ENCODE measurements at places on chromosomes 2 and 18.

DNA sequence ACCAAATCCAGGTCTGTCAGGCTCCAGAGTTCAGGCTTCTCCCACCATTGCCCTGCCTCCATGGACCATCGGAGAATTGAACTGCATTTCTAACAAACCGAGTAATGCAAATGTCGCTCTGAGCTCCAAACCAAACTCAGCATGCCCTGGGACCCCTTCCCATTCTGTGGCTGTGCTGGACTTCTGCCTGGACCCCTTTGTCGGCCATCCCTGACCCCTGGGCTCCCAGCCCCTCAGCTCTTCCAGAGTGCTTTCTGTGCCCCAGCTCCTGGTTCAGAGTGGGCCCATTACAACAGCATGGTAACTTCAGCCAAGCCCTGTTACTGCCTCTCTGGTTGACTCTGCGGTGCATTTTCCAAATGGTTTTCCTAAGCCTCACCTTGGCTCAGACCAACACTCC is 55.1 kb upstream of the MAPRE3 start:
- DNase-seq: no peak

DNA sequence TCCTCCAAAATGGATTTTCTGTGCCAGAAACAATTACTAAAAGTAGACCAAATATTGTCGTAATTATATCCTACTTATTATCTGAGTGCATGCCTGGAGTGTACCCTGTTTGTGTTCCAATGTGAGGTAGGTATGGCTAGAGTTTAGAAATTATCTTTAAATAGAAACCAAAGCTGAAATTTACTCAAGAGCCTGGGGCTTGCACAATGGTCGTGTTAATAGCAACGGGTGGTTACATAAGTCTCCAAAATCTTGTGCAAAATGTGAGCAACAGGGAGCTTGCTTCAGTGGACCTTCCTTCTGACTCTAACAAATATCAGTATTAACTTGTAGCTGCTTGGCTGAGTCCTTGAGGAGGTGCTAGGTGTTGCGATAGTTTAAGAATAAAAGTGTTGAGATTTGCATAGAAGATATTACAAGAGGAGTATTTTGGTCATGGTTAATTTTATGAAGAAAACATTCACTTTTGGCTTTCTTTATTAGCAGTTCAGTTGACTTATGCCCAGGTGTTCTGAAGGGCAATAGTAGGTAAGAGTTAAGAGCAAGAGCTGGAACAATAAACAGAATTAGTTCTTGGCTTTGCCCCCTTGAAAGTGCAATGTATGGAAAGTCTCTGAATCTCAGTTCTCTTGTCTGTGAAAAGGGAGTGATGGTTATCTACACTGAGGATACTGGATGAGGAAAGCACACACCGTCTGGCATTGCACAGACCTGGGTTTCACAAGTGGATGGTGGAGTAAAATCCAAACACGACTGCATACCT is 4.6 kb downstream of the CXCR4 start:
- DNase-seq: no peak

DNA sequence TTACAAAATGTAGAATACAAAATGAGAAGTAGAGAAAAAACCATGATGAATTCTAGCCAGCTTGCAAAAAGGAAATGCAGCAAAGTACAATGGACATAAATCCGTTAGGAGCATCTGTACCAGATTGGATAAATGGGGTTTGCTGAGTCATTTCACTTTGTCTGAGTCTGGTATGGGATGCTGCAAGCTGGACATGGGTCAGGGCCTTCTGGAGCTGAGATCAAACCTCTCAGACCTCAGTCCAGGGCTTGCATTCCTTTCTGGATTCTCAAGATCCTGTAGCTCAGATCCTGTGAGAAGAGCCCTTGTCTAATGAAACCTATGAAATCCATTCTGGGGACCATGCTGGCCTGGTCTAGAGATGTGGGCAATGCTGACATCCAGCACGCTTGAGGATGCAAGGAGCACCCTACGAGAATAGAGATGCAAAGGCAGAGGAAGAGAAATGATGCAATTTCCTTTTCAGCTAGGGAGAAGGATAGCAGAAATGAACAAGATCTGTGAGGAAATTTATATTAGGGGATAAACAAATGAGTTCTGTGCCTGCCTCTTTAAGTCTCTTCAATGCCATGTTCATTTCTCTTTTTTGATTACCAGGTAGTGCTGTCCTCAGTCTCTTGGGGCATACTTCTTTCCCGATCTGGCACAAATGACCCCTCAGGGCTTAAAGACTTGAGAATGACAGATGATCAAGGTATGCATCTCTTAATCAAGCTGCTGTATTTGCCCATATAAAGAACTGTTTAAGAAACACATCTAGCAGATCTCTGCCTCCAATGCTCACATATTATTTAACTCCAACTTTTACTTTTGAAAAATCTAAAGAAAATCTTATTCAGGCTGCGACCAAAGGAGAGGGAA is 230.4 kb downstream of the MEIS1 start:
- no peak for DNase-seq

DNA sequence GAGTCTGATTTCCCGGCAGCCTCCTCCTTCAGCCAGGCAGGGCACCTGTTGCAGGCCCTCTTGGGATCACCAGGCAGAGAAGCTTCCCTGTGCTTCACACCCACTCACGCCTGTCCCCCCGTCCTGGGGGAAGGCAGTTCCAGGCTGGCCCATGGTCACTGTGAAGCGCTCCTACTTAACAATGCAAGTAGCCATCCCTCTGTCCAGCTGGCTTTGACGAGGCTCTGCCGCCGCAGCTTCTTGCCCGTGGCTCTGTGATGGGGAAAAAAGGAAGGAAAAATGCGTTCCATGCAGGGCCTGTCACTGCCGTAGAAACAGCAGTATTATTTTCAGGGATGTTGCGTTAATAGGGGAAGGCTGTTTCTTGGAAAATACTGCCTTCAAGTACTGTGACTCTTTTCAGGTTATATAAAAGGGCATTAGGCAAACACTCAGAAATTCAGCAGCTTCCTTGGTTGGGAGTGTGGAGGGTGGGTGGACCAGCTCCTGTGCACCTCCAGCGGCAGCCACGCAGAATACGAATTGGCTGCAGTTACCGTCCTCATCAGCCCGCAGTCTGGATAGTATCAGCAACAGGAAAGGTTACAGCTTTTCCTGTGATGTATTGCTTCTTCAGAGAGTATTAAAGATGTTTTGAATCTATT is 232.3 kb downstream of the KLHL29 start:
- no peak for DNase-seq

DNA sequence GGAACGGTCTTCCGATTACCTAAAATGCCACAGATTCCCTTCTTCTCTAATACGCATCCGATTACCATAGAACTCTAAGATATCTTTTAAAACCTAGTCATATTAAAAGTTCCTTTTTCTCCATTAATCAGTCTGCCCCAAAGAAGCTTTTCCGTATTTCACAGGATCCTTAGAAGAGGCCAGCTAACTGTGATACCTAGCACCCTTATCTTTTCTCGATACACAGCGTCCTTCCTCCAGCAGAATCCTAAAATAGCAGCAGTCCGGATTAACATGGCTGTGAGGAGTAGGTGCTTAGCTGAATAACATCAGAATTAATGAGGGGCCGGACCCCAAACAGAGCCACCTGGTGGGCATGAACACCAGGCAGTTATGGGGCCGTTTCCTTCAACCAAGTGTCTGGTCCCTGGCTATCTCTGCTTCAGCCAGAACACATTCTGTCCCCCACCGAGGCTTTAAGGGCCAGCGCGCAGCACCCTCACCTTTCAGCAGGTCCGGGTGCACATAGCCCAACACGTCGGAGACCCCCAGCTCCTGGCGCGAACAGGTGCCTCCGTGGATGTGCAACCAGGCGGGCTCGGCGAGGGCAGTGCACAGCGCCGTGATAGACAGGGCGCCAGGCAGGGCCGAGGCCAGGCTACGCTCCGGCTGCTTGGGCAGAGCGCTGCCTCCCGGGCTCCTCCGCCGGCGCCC is 995 bp downstream of the TMEM127 start:
- peak; percentile 48 for DNase-seq

- DNase-seq: no peak
Measured at GRCh38 chr18:24272229-24272525, 125.4 kb downstream of the OSBPL1A start.

DNA sequence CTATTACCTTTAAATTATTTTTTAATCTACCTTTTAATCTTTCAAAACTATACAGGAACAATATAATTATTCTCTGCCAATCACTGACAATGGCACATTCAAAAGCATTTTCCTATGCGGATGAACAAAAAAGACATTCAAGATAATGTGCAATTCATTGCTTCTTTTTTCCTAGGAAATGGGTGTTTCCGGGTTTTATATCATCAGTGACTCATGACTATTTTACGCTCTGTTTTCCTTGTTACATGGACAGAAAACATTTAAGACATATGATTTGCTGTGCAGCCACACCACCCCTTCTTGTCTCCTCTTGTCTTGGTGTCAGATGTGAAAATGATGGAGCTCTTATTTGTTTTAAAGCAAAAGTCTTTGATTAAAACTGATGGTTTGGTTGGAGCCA is 184.7 kb upstream of the LINC00305 start:
- DNase-seq: no peak

DNA sequence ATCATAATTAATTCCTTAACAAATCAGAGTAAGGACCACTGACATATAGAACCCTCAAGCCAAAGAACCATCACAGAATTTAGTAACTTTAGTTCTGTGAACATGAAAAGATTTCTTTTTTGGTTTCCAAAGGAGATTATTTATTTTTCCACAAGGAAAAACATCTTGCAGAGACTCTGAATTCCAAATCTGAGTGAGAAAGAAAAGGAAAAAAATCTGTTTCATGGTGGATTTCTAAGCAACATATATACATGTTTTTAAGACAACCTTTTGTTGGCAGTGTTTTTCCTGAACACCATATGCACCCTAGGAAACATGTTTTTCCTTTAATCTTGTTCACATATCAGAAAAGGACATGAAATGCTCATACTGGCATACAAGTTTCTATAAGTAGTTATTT is 149.8 kb downstream of the AGPS start:
- DNase-seq: no peak

GRCh38 chr2:76157531-76157930 is 446.8 kb upstream of the GCFC2 start:
- DNase-seq: no peak

- DNase-seq: no peak
Measured at GRCh38 chr2:176599796-176600485, 330.7 kb downstream of the MTX2 start.

GRCh38 chr2:197183355-197183754 is 127.2 kb downstream of the ANKRD44 start:
- no peak for DNase-seq

- DNase-seq: no peak
Measured at GRCh38 chr18:66872277-66872676, 268.4 kb upstream of the CDH19 start.

GRCh38 chr2:72895759-72896281 is 8.6 kb downstream of the SPR start:
- DNase-seq: no peak

DNA sequence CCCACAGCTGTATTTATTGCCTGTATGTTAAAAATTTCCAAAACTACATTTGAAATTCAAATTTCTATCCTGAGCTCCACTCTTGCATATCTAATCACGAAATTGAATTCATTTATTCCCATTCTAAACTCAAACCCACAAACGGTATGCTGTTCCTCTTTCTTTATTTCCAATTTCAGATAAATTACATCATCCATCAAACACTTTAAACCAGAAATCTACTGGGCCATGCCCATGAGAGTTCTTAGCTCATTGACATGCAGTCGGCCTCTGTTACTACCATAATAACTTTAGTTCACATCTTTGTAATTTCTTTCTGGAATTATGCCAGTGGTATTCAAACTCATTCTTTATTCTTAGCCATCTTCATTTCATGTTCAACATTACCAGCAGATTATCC is 100.3 kb downstream of the COL3A1 start:
- no peak for DNase-seq

DNA sequence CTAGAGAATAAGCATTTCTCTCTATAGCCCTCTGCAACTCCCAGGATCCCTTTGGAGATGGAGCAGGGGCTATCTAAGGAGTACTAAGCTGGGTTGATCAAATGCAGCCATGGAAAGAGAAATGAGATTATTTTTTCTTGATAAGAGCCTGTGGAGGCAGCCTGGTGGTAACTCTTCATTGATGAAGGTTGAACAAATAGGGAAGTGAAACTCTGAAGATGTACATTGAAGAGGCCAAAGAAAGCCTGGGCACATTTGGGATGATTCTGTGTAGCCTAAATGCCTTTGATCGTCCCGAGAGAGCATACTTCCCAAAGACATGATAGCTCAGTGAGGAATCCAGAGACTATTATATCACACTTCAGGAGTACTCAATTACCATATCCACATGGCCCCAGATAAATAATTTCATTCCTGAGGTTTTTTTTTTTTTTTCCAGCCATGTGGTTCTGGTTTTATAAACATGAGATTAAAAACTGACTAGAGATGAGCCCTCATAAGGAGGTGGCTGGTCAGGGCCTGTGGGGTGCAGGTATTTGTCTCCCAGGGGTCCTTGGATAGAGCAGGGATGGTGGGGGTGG is 192.5 kb downstream of the TPGS2 start:
- no peak for DNase-seq

DNA sequence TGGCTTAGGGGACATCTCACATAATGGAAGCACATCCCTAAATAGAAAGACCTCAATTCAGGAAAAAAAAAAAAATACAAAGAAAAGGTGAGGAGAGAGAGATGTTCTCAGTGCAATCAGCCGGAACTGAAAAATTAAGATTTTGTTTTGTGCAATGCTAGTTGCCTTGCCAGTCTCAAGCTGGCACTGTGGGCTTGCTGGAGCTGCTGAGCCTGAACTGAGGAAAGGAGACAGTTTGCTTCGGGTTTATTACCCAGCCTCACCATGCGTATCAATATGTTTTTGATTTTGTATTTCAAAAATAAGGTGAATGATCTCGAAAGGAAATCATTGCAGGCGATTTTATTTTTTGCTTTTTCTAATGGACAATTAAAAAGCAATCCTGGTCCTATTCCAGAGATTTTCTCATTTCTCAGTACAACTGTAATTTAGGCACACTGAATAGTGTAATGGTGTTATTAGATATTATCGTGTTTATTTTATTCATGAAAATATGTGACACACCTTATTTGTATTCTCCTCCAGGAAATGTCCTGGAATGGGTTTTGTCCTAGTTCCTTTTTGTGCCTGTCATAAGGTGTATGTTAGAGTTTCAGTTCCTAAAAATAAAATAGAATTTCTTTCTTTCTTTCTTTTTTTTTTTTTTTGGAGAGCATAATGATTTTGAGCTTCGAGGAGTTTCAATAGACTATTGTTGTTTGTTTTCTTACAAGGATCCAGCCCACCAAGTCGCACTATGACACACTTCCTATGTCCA is 72.8 kb upstream of the ZEB2 start:
- no peak for DNase-seq

Measured in stimulated activated CD8-positive, alpha-beta memory T cell treated with anti-CD3 and anti-CD28 coated beads, Interleukin-4, amount 100 ng/mL, for 48 hours (primary cell).